Vagina (tissue), 2 donors: ENCODE measurements at places on chromosomes 11 and 22.

DNA sequence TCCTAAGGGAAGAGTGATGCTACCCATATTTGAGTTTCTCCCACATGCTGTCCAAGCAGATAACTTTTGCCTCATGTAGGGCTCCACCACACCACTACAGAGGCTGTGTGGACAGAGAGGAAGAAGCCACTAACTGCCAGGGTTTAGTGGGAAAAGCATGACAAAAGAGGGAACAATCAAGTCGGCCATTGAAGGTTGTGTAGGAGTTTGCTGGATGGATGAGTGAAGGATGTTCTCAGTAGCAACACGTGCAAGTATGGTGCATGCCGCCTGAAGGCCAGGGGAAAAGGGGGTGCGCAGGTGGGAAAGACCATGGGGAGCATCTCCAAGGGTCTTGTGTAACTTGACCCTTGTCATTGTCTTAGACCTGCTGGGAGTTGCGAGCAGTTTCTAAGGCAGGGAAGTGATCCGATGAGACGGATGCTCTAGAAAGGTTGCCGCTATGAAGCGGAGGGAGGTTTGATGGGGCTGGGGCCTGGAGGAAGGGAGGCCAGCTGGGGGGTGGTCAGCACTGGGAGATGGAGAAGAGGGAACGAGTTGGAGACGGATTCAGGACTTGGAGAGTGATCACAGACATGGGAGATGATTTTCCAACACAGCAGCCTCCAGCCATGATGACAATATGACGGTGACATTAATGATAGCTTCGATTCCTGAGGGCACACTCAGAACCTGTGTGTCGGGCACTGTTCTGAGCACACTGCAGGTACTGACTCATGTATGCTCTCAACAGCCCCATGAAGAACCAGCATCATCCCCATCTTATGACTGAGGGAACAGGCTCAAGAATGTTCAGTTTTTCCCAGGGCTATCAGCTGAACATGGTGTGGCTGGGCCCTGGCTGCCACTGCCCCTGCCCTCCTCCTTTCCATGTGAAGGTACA lies 53.7 kb downstream of the CD6 start:
- no peak for DNase-seq

DNA sequence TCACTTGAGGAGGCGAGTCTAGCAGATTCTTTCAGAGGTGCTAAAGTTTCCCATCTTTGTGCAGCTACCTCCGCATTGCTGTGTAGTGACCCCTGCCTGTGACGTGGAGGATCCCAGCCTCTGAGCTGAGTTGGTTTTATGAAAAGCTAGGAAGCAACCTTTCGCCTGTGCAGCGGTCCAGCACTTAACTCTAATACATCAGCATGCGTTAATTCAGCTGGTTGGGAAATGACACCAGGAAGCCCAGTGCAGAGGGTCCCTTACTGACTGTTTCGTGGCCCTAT lies 8.9 kb upstream of the SAMM50 start:
- DNase-seq: no peak

DNA sequence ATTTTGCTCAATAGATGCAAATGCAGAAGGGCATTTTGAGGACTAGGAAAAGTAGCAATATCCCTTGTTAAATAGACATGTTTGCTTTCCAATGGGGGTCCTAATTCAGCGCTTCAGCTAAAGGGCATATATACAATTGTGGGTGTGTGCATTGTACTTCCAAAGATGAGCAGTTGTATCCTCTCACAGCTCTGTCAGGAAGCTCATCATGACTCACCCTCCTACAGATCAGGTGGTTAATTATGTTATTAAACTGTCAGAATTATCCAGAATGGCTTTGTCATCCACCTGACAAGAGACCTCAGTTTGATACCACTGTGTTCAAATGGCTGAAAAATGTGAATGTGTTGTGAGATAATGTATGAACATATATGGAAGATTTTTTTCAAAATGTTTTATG lies 252.2 kb upstream of the MTNR1B start:
- no peak for DNase-seq

DNA sequence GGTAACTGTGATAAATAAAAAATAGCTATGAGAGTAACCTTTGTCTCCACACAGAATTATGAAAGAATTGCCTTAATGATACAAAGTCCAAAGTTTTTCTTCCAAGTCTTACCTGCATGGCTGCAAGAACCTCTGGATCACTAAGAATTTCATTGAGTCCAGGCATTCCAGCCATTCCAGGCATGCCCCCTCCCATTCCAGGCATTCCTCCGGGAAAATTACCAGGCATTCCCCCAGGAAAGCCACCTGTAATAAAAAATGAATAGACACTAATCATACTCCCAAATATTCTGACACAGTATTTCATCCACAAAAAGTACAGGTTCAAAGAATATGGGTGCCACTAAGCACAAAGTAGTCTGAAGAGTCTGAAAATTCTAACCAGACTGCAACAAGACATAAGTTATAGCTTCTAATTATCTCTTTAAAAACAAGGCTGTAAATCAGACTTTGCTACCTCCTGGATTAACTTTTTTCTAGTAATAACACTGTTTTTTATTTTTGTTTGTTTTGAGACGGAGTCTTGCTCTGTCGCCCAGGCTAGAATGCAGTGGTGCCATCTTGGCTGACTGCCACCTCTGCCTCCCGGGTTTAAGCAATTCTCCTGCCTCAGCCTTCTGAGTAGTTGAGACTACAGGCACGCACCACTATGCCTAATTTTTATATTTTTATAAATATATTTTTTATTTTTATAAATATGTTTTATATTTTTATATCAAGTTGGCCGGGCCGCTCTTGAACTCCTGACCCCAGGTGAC lies 8.0 kb upstream of the SLC25A17 start:
- DNase-seq: no peak

DNA sequence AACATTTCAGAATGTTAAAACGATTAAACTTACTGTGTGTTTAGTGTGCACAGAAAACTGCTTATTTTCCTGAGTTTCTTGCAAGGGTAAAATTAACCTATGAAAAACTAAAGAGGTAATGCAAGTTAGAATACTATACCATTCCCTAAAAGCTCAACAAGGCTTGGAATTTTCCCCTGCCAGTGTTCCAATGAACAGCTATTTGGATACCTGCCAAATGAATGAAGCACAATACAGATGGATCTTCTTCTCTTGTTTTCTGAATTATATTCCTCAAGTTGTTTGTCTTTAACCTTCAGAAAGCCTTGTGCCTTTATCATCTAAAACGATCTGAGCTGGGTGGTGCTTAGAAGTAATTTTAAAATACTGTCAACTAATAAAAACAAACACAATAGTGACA lies 204.5 kb downstream of the LRRC4C start:
- DNase-seq: no peak

DNA sequence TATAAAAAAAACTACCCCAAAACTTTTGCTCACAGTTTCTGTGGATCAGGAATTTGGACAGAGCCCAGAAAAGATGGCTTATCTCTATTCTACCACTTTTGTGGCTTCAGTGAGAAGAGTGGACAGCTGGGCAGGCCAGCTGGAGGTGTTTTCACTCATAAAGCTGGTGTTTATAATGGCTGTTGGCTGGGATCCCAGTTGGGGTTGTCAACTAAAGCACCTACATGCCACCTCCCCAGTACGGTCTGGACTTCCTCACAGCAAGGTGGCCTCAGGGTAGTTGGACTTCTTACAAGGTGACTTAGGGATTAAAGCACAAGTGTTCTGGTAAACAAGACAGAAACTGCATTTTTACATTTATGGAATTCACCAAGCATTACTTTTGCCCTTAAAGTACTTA lies 171.0 kb downstream of the NELL1 start:
- DNase-seq: no peak

DNA sequence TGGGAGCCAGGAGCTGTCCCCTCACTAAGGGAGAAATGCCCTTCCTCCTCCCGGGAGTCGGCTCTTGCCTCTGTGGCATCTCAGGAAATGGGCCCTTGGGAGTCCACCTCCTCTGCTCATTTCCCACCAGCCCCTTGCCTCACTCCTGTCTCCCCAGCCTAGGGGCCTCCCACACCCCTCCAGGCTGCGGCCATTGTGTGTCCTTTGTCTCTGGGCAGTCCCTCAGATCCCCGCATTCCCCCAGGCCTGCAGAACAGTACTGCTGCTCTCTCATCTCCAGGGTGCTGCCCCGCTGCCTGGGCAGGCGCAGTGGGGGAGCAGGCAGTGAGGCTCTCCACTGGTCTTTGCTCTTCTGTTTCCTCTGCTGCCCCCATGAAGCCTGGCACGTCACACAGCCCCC lies 25.0 kb downstream of the ADA2 start:
- DNase-seq: no peak

- DNase-seq: no peak
These were observed 406.5 kb upstream of the CHORDC1 start for GRCh38 chr11:90629229-90629806.

DNA sequence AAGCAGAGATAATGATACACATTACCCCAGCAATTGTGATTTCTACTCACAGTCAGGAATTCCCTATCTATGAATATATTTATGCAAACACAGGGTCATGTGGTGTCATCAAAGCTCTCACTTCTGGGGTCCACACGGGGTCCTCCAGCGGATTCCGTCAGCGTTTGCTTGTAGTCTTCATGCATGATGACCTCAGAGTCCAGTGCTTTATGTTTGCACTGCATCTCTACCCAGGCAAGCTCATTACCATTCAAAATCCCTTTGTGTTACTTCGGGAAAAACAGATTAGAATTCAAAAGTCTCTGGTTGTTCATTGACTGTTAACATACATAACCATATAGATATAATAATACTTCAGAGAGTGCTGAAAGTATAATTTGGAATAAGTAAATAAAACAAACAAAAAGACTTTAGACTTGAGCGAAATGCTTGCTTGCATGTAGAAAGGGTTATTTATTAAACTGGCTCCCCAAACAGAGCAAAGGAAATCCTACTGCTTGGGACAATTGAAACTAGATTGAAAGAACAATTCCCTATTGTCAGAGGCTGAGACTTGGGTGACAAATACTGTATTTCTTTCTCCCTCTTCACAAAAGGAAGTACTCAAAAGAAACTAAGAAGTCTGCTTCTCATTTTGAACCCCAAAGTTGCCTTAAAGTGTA lies 423.1 kb downstream of the ETS1 start:
- DNase-seq: no peak

DNA sequence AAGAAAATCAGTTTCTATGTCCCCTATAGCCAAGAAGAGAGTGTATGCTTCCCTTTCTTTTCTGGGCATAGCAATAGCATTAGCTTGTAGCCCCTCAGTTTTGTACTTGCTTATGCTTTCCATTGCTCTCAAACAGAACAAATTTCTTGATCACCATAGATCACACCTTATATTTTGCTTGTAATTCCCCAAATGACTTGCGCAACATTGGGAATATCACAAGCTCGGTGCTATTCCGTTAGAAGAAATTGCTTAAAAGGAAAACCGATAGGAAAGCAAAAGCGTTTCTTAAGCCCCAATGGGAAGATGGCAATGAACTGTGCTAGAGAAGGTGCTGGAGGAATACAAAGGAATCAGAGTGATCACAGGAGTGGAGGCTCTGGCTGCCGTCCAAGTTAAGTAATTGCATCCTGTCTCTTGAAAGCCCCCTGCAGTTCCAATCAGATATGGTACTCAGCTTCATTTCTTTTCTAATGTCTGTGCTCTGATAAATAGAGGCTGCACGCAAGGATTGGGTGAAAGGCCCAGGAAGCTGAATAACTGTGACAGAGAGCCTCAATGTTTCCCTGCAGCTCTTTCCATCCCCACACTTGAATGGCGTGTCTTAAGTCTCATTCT lies 182.1 kb upstream of the KIRREL3 start:
- no peak for DNase-seq

GRCh38 chr22:33465554-33465953 lies 407.4 kb upstream of the SYN3 start:
- no peak for DNase-seq

- no peak for DNase-seq
These were observed 669 bp downstream of the MICAL3 start for GRCh38 chr22:18023509-18024275.
